ENCODE measurements at places on chromosomes 2 and 18. TPM values are rescaled to one million over a fixed set of nuclear protein-coding genes. Genes with fewer than 3 reads are reported as not detected.

The TBC1D8 gene
- total RNA-seq, result 77.6 TPM

The TMEM247 gene
- total RNA-seq, result not detected

The LRP2 gene
- total RNA-seq, result not detected

The ARL5A gene
- total RNA-seq, result 43.7 TPM

The LDAH gene
- total RNA-seq, result 14.4 TPM

The DSC3 gene
- 0.38 TPM for total RNA-seq

The HDAC4 gene
- 28.9 TPM for total RNA-seq

The ALPP gene
- not detected for total RNA-seq

The SERTAD2 gene
- total RNA-seq, result 9.9 TPM

The IL36A gene
- not detected for total RNA-seq

The HOXD12 gene
- total RNA-seq, result not detected

The ANKRD53 gene
- total RNA-seq, result not detected

The ARHGAP25 gene
- 5.3 TPM for total RNA-seq

The RAB11FIP5 gene
- 9.1 TPM for total RNA-seq

The NXPH2 gene
- not detected for total RNA-seq

The CLASP1 gene
- total RNA-seq, result 79.4 TPM

The INHBB gene
- total RNA-seq, result not detected

The CKAP2L gene
- 19.0 TPM for total RNA-seq

The IL37 gene
- not detected for total RNA-seq

The ZEB2 gene
- 24.5 TPM for total RNA-seq

The FRZB gene
- total RNA-seq, result 3.0 TPM

The NEU2 gene
- total RNA-seq, result not detected

The WNT10A gene
- not detected for total RNA-seq

The RRM2 gene
- total RNA-seq, result 139 TPM

The HSPE1 gene
- total RNA-seq, result 23.8 TPM

The KIF3C gene
- 3.4 TPM for total RNA-seq

The ZNF804A gene
- 0.95 TPM for total RNA-seq

The SLC8A1 gene
- 41.7 TPM for total RNA-seq

The GALNT5 gene
- total RNA-seq, result 7.8 TPM

The NEU4 gene
- total RNA-seq, result 68.8 TPM

The IRS1 gene
- total RNA-seq, result 17.0 TPM

Measured in Peyer's patch (tissue), 4 donors.